T-cell (primary cell): ENCODE measurements at places on chromosomes 5 and 9.
A peak's percentile ranks its signal among the peaks of the same experiment; 100 is the strongest.

GRCh38 chr9:134372581-134373267 is 46.5 kb downstream of the RXRA start:
- no peak for DNase-seq

DNA sequence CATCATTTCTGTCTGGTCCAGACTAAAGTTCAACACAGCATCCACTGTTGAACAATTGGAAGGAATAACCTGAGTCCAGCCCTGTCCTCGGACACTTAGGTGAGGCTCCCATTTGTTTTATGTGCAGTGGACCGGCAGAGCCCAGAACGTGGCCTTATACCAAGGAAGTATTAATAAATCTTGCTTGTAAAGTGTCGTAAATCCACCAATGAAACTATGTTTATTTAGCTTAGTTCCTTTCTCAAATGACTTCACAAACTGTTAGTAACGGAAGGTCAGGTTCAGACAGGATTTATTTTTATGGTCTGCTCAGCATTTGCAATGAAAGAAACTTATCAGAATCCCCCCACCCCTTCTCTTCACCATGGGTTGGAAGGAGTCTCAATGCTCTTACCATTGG is 149.5 kb downstream of the PCSK1 start:
- DNase-seq: no peak

DNA sequence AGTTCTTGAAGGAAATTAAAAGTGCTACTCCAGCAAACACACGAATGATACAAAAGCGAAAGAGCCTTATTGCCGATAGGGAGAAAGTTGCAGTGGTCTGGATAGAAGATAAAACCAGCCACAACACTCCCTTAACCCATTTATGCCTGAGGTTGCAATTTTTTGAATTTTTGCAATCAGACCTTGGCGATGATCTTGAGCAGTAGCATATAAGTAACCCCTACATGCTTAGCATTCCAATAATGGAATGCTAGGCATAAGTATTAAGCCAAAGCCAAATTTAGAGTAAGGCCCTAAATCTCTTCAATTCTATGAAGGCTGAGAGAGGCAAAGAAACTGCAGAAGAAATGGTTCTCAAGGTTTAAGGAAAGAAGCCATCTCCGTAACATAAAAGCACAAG is 153.5 kb downstream of the SLC28A3 start:
- no peak for DNase-seq

DNA sequence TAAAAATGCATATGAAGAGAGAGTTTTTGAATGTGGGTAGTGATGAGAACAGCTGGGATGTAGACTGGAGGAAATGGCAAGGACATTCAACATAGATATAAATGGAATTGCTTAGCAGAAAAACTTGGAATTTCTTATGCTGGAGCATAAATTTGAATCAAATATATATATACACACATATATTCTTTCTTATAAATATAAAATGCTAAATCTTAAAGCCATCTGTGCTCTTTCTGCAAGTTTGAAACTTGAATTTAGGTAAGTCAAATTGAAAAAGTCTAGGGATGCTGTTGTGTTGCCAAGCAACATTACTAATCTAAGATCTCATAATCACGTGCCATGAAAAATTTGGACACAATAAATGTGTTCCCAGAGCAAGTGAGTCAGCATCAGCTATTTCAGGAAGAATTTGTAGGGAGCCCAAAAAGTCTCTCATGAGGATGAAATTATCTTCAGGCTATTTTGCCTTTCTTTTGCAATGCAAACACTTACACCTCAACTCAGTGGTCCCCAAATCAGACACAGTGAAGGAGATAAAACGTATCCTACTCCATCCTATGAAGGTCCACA is 58.4 kb upstream of the ALDH1A1 start:
- no peak for DNase-seq

GRCh38 chr5:57561231-57561842 is 78.7 kb upstream of the ACTBL2 start:
- DNase-seq: no peak

DNA sequence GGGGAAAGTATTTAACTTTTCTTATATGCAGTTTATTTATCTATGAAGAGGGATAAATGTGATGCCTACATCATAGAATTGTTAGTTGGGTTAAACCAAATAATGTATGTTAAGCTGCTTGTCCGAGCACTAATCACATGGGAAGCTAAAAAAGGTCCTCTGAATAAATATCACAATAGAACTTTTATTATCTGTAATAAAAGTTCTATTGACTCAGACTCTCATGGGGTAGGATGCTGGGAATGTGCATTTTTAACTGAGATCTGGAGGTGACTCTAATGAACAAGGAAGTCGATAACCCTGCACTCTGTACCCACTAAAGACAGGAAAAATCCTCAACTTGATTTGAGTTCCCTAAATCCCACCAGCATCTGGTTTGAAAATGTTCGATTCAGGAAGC is 205.9 kb upstream of the IL12B start:
- DNase-seq: no peak

DNA sequence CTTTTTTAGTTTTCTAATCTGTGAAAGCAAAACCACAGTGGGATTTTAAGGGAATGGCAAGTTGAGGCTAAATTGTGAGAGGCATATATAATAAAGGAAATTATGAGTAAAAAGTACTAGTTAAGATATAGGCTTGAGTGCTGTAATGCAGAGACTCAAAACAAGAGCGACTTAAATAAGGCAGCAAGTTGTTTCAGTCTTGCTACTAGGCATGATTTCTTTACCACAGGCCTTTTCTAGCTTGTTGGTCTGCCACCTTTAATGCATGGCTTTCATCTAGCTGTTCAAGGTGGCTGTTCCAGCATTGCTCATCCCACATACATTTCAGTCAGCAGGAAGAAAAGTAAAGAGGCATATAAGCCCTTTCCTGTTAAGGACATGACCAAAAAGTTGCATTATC is 427.9 kb upstream of the ADAMTSL1 start:
- no peak for DNase-seq

- no peak for DNase-seq
These were observed 78.8 kb upstream of the MAST4 start for GRCh38 chr5:66517351-66517750.

DNA sequence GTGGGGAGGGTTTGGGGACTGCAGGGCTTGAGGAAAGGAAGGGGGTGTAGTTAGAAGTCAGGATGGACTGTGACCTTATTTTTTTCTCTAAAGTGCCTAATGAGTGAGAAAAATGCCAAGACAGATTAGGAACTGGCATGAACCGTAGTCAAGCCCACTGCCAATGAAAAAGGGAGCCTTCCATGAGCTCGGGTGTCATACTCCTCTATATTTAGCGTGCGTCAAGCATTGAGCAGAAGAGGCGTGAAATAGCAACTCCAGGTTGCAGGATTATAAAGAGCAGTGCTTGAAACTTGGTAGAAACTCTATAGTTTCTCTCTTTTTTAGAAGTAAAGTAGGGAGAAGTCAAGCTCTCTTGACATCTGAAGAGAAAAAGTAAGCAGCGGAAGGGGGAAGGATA is 1.8 kb downstream of the SGCD start:
- no peak for DNase-seq

DNA sequence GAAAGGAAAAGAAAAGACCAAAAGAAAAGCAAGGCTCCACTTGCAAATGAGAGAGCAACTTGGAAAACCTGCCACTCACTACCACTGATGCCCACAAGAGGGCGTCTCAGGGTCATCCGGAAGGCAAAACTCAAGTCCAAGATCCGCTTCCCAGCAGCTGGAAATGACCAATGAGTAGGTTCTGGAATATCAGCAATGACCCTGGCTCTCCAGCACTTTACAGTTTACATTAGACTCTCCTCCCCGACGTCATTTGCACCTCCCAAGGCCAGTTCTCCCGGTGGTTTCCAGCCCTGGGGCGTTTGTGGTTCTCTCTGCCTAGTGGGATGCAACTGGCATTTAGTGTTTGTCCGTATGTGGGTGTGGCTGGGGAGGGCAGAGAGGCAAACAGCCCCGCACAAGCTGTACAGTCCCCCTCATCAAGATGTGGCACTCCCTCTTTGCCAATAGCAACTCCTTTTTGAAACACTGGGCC is 193.8 kb upstream of the ZNF618 start:
- DNase-seq: peak; percentile 18

GRCh38 chr5:68994645-68995044 is 99.2 kb upstream of the SLC30A5 start:
- no peak for DNase-seq

GRCh38 chr5:100444961-100445360 is 90.2 kb upstream of the FAM174A start:
- no peak for DNase-seq

DNA sequence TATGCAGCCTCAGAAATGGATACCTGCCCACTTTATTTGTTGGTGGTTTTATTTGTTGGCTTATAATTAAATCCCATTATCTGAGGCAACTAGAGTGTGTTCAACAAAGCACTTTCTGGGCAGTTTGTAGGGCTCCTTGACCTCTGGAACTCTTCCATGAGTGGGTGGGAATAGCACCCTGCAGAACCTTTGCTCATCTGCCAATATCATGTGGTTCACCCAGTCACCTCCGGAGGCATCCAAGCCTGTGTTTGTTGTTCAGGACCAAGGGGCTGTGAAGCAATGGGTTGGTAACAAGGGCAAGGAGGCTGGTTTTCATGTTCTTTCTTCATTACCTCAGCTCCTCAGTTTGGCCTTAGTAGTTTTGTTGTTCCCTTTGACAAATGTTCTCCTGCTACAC is 314.0 kb downstream of the NDUFS4 start:
- no peak for DNase-seq

DNA sequence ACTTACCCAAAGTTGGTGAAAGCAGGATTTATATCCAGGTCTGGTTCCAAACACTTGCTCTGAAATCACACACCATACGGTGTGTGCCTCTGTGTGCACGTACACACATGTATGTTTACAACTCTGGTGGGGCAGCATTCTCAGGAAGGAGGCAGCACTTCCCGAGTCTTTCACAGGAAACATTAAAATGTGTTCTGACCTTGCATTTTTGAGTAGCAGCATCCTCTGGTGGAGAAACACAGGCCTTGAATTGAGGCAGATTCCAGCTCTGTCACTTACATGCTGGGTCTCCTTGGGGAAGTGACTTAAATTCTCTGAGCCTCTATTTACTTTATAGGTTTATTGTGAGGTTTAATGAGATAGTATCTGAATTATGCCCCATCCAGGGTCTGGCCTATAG is 126.4 kb downstream of the RGS3 start:
- no peak for DNase-seq

- no peak for DNase-seq
These were observed 64.2 kb upstream of the CPEB4 start for GRCh38 chr5:173823721-173824567.

GRCh38 chr9:10112798-10113197 is 500.0 kb downstream of the PTPRD start:
- DNase-seq: no peak

GRCh38 chr5:65137631-65138030 is 344.1 kb downstream of the ADAMTS6 start:
- DNase-seq: no peak

DNA sequence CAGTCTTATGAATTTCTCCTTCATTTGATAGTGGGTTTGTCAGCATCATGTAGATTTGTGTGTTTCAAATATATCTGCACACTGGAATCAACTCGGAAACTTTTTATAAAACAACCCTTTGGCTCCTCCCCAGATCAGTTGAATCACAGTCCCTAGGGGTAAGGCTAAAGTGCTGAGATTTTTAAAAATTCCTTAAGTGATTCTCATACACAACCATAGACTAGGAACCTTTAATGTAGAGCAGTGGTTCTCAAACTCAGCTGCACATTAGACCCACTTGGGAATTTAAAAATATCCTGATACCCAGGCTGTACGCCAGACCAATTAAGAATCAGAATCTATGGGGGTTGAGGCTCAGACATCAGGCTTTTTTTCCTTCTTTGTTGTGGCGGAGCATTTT is 17.5 kb upstream of the JAK2 start:
- DNase-seq: no peak

DNA sequence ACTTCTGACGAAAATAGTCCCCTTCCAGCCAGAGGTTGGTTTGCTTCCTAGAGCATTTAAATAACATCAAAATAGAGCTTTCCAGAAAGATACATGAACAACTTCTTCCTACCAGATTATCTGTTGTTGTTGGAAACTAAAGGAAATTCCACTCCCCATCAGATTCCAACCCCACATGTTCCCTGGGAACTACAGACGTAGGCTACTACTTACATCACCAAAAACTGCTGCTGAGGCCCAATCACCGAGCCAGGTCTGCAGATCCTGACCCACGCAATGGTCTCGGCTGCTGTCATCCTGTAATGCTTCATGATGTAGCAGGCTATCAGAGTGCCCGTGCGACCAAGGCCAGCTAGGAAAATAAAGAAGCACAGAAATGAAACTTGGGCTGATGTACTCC is 73.4 kb downstream of the HABP4 start:
- DNase-seq: no peak

DNA sequence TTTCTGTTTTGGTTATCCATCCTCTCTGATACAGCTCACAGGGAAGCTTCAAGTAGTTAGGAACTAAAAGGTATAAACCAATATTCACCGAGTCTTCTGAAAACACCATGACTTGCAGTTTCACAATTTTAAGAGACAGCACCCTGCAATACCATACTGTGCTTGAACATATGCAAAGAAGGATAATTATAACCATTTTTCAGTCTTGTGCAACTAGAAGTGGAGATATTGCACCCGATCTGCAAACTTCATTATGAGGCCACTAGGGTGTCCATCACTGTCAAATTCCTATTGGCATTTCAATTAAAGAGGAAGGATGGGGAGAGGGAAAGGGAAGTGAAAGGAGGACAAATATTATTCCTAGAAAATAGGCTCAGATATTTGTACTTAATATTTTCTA is 32.4 kb upstream of the CEP120 start:
- no peak for DNase-seq

GRCh38 chr9:99905833-99906402 is 536 bp upstream of the STX17 start:
- DNase-seq: no peak

DNA sequence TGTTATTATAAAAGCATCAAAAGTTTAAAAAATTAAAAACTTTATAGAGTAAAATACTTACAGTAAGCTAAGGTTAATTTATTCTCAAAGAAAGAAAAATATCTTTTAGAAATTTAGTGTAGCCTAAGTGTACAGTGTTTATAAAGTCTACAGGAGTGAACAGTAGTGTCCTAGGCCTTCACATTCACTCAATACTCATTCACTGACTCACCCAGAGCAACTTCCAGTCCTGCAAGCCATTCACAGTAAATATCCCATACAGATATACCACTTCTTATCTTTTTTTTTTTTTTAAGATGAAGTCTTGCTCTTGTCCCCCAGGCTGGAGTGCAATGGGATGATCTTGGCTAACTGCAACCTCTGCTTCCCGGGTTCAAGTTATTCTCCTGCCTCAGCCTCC is 73.1 kb upstream of the FST start:
- no peak for DNase-seq

DNA sequence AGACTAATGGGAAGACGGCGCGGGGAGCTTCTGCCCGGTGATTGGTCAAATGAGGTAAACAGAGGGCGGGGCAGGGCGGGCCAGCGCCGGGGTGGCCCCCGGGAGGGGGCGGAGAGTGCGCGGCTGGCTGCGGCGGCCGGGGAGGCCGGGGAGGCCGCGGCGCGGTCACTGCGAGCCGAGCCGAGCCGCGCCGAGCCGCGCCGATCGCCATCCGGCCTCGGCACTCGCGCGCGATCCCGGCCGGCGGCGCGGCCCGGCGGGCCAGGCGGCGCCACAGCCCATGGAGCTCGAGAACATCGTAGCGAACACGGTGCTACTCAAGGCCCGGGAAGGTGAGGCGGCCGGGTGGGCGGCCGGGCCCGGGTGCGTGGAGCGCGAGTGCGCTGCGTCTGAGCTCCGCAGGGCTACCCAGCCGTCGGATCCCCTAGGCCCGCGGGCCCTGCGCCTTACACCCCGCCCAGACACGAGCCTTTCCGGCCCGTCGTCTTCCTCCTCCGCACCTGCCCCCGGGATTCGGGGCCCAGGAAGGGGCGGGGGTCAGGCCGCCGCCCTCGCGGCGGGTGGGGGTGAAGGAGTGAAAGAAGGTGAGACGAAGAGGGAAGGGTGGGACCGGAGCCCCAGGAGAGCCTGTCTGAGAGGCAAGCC is at the start of gene GRK6:
Gene GRK6, plus strand, starts transcription at position 111 of the 645 bp plus-strand sequence. Its CDS starts 170 bp downstream, at position 281.
- DNase-seq: peak; percentile 69
